ENCODE measurements at places on chromosomes 2 and 18.

- DNase-seq: no peak
These were observed 619.5 kb upstream of the FANCL start for GRCh38 chr2:58860586-58860985.

GRCh38 chr2:8535821-8536685 is 145.8 kb upstream of the ID2 start:
- no peak for DNase-seq

- no peak for DNase-seq
These were observed 827.7 kb downstream of the SOCS6 start for GRCh38 chr18:71116535-71116934.

DNA sequence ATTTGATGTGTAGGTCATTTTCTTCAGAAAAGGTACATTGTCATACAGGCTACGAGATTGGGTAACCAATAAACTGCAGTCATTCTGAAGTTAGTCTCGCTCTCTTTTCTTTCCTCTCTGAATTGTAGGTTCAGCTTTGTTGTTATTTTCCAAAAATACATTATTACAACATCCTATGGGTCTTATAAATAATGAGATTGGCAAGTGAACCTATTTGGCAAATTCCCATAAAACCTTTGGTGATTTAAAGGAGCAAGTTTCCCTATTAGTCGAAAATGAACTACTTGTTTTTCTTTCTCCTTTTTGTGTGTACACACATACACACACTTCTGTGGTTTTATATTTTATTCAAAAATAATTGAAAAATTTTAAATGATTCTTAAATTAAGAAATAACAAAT is 67.0 kb downstream of the ARHGAP28 start:
- no peak for DNase-seq

DNA sequence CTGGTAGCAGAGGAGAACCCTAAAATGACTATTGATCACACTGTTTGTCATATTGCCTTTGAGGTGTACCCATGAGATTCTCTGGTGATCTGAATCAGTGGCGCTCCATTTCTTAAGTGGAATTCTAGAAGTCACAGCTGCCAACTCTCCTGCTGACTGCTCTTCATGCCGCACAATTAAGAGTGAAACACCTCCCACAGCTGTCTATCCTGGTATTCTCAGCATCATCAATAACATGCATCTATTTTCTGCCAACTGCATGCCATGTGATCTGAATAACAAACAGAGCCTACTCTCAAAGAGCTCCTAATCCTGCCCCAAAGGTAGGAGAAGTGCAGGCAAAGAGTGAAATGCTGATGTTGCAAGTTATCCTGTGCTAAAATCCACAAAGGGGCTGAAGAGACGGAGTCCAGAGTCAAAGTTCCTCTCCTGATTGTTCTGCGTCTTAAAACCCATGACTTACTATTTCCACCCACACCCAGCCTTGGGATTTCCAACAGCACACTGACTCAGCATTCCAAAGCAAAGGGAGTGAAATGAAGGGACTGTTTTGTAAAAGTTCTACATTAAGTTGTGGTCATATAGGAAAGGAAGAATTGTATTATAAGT is 13.7 kb upstream of the DAPL1 start:
- no peak for DNase-seq

DNA sequence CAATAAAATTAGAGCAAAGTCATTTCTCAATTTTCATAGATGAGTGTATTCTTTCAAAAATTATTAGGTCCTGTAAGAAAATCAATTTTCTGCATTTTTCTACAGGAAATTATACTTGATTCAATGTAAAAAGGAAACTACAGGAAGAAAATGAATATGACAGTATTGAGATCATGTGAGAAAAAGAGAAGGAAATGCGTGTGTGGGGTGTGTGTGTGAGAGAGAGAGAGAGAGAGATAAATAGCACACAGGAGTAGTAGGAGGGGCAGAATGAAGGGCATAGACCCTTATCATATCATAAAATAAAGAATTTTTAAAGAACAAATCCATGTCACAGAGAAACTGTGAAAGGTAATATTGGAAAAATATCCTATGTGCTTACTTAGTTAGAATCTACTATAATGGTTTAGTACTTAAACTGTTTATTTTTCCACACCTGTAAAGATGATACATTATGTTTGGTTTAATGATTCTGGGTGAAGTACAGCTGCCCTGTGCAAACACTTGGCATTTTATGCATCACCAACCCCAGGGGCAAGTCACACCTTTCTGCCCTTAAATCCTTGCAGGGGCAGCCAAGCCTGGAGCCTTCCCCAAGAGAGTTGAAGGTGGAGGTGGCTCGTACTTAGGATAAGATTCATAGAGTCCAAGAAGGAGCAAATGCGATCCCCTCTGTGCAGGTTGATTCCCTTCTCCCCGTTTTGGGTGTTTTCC is 276.4 kb downstream of the TGIF1 start:
- no peak for DNase-seq

- DNase-seq: no peak
These were observed 96.2 kb upstream of the STK39 start for GRCh38 chr2:168343586-168343985.

- peak; percentile 48 for DNase-seq
These were observed 233.7 kb downstream of the METTL4 start for GRCh38 chr18:2337552-2338141.

- DNase-seq: no peak
These were observed 83.6 kb downstream of the ACVR1 start for GRCh38 chr2:157792335-157793052.

GRCh38 chr18:36638224-36638623 is 190.6 kb downstream of the TPGS2 start:
- DNase-seq: peak; percentile 33

- no peak for DNase-seq
These were observed 306.0 kb upstream of the CELF4 start for GRCh38 chr18:37871561-37871960.

GRCh38 chr18:79693561-79694205 is 14.1 kb downstream of the CTDP1 start:
- no peak for DNase-seq

GRCh38 chr2:70733646-70734180 is 34.3 kb downstream of the ADD2 start:
- no peak for DNase-seq

Data from activated CD4-positive, alpha-beta T cell treated with anti-CD3 and anti-CD28 coated beads, Interleukin-10, Interleukin-2, amounts not matched to agents 100 ng/mL and 50 ng/mL, durations not matched to agents 16 hours and 8 hours (primary cell).